ENCODE measurements at places on chromosomes 11 and 22.

GRCh38 chr22:20547029-20547428, 39.6 kb downstream of the MED15 start:
- no peak for DNase-seq

DNA sequence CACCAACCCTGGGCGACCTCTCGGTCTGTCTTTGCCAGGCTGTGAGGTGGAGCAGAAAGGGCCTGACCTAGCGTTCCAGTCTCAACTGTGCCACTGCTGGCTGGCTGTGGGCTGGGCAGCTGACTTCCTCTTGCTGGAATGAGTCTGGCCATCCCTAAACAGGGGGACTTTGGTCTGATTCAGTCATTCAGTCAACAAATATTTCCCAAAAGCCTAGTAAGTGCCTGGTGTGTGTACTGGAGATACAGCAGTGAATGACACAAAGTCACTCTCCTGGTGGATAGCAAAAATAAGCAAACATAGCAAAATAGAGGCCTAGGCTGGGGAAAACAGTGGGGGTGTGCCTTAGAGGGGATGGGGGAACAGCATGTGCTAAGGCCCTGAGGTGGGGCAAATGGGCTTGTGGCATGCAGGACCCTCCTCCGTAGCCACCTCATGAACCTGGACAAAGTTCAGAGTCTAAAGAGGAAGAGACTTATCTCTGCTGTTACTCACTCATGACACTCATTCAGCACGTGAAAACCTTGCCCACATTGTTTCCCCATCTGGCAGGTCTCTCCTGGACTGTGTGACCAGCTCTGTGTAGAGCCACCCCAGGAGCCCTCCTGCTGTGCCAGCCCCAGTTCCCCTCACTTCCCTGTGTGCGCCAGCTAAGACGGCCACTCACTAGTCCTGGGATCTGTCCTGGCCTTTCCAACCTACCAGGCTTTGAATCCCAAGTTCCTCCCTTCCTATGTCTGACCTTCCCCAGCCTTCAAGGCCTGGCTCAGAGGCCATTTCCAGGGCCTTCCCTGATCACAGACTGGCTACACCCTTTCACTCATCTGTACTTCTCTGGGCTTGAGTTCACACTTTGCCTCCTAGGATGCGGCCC, 4.7 kb downstream of the GUCD1 start:
- no peak for DNase-seq

DNA sequence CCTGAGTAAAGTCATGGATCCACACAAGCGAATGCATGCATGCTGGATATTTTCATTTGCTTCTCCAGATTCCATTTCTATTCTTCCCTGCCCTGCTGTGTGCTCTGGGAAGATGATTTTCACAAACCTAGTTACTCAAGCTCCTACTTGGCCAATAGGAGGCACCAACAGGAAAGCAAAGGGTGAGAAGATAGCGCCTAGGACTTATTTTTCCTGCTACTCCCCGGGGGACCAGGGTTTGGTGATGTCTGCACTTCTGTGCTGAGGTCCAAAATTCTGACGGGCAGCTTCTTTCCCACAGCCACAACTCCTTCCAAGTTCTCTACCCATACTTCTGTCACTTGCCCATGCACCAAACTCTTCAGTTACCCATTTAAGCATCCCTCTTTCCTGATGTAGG, 509.3 kb upstream of the TENM4 start:
- no peak for DNase-seq

DNA sequence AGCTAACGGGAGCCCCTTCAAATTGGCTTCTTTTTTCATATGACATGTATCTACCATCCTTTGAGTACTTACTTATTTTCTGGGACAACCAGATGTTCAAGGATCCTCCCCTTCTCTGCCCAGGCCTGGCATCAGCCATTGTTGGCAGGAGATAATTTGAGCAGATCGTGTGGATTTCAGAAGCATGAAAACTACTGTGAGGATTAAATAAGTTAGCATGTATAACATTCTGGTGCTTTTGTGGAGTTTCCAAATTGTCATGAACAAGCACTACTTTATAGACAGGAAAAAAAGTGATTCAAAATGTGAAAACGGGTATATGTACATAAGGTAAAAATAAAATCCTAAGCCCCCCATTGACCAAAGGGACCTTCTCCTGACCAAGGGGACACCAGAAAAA, 2.1 kb upstream of the NADSYN1 start:
- no peak for DNase-seq

DNA sequence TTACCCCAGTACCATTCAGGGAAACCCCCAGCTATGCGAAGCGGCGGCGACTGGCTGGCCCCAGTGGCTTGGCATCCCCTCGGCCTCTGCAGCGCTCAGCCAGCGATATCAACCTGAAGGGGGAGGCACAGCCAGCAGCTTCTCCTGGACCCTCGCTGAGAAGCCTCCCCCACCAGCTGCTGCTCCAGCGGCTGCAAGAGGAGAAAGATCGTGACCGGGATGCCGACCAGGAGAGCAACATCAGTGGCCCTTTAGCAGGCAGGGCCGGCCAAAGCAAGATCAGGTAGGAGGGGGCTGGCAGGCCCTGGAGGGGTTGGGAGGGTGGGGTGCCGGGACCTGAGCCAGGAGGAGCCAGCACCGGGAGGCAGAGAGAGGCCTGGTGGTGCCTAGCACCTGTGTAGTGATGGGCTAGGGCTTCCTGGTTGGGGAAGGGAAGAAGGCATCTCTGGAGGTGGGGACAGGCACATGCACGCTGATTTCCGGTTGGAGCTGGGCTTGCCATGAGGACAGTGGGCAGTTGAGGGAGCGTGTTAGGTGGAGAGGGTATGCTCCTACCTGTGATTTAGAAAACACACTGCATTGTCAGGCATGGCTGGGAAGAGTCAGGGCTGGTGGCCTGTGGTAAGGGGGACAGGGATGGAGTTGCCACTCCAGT, 22.3 kb downstream of the SHANK3 start:
- no peak for DNase-seq

- no peak for DNase-seq
Observed at GRCh38 chr11:63563201-63564055, at the start of gene PLAAT2. PLAAT2 (minus strand) TSS chr11:63563379; CDS start chr11:63563324, 55 bp downstream.

DNA sequence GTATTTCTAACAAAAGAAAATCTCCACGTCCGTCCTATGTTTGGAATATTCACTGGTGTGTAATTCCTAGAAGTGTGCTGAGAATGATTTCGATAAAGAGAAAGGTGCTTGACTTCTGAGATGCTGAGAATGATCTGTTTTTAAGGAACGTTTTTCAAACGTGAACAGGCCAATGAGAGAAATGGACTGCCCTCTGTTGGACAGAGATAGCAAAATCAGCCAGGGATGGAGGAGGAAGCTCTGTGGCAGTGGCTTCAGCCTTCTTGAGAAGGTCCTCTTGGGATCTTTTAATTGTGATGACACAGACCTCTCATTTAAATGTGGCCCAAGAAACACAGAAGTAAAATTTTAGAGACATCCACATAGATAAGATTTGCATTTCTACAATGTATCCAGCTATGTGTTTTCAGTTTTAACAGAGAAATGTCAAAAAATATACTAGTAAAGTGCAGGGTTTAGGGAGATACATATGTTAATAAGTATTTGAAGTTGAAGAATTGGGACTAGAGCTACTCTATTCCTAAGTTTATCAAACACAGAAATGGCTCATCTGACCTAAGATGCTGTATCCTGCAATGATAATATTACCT, 84.0 kb upstream of the RCN1 start:
- DNase-seq = peak; percentile 62

- DNase-seq = no peak
Observed at GRCh38 chr11:44334356-44335004, 24.5 kb upstream of the ALX4 start.
